GM04504 (cell line): ENCODE measurements at places on chromosomes 3 and 15.

- peak; percentile 64 for DNase-seq
Measured at GRCh38 chr3:25156626-25157025, 271.4 kb upstream of the RARB start.

- no peak for DNase-seq
Measured at GRCh38 chr3:24086206-24086605, 141.1 kb downstream of the NR1D2 start.

DNA sequence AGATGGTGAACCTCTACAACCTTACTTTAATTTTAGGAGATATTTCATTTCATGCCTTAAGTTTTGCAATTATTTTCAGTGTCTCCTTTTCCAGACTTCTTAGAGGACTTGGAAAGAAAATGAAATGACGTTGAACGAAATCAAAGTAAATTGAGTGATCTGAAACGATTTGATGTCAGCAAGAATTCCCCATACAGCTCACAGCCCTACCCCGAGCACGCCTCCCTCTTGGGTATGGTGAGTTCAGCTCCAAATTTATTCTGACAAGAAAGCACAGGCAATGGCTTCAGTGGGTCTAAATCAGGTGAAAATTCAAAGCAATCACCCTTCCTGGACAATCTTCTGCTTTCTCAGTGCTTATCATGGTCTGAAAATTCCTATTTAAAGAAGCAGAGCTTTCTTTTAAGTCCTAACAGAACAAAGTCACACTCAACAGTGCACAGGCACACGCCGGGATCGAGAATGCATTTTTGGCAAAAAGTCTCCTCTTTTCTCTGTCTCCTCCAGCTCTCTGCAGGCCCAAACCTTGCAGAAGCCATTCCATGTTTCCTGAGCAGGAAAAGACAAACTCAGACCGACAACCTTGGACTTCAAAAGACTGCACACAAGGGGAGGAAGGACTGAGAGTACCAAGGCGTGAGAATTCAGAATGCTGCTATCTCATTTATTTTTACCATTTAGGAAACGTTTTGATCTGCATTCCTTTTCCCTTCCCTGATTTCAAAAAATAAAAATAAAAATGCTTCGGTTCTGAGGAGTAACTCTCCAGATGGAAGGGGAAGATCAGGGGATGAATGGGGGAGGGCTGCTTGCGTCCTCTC is 72.0 kb downstream of the CCNL1 start:
- no peak for DNase-seq

- no peak for DNase-seq
Measured at GRCh38 chr3:160874736-160875135, 118.7 kb downstream of the PPM1L start.

- DNase-seq = peak; percentile 51
Measured at GRCh38 chr15:81940467-81941451, 105.1 kb downstream of the MEX3B start.

GRCh38 chr3:152977366-152977765 is 142.4 kb downstream of the P2RY1 start:
- no peak for DNase-seq

DNA sequence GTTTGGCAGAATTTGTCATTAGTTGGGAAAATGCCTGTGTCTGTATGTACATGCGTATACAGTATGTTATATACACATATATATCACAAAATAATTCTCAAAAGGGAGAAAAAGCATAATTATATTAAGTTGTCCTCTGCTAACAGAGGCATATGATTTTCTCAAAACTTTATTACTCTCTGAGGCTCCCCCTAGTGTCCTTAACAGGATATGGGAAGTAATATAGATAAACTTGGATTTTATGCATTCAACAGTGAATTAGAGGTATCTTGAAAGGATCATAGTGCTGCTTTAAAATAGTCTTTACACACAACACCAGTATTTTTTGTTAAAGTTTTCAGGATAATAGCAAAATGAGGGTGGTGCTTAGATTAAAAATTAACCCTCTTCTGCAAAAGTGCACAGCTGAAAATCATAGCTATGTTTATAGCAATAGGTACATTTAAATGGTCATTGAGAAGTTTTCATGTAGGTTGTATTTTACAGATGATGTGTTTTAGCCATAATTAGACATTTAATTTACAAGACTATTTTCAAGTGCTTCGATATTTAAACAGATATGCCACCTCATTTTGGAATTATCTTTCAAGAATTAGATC is 454.0 kb upstream of the ROBO2 start:
- DNase-seq = no peak

- DNase-seq = no peak
Measured at GRCh38 chr15:89356634-89357298, 22.1 kb upstream of the POLG start.

- no peak for DNase-seq
Measured at GRCh38 chr15:71468715-71469114, 341.6 kb upstream of the NR2E3 start.

- DNase-seq = no peak
Measured at GRCh38 chr3:189577050-189577951, 53.9 kb upstream of the TP63 start.

- no peak for DNase-seq
Measured at GRCh38 chr3:114308377-114308776, 14.5 kb downstream of the TIGIT start.

GRCh38 chr3:147652651-147653366 is 243.6 kb downstream of the ZIC1 start:
- DNase-seq = no peak

GRCh38 chr3:16294844-16295243 is 29.8 kb downstream of the OXNAD1 start:
- no peak for DNase-seq

DNA sequence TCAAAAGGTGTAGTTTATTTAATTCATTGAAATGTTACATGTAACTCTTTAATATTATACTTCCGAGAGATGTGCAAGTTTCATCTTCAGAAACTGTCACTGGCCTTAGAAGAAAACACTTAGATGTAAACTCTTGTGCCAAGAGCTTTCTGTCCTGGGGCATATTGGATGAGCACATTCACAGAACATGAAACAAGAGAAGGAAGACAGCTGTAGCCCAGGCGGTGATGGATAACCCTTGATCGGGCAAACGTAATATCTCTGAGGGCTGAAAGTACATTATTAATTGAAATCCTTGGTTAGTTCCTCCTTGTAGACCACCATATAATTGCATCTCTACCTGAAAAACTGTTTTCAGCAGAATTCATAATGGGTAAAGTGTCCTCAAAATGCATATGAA is 67.4 kb downstream of the MECOM start:
- DNase-seq = no peak

DNA sequence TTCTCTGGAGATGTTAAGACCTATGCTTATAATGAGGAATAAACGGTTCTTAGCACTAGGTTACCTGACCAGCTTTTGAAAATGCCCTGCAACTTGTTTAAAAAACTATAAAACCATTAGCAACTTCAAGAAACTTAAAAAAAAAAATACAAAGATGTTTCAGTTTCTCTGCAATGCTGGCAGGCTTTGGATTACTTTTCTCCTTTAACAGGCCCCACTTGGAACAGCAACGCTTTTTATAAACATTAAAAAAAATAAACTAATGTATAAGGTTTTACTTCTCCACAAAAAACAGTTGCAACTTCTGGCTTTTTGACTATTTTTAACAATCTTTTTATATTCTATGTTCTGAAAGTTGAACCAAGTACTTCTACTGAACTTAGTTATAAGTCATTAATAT is 1006.7 kb downstream of the ROBO1 start:
- DNase-seq = no peak

GRCh38 chr3:118936811-118937210 is 97.8 kb downstream of the IGSF11 start:
- no peak for DNase-seq

GRCh38 chr15:87135109-87135508 is 1055.4 kb downstream of the AGBL1 start:
- no peak for DNase-seq

- DNase-seq = no peak
Measured at GRCh38 chr15:31442226-31442625, 115.6 kb downstream of the KLF13 start.
